Hindlimb muscle (tissue), 1 donor: ENCODE measurements at places on chromosomes 2 and 18.

GRCh38 chr2:179037807-179038206 lies 12.1 kb downstream of the CCDC141 start:
- DNase-seq, result no peak

DNA sequence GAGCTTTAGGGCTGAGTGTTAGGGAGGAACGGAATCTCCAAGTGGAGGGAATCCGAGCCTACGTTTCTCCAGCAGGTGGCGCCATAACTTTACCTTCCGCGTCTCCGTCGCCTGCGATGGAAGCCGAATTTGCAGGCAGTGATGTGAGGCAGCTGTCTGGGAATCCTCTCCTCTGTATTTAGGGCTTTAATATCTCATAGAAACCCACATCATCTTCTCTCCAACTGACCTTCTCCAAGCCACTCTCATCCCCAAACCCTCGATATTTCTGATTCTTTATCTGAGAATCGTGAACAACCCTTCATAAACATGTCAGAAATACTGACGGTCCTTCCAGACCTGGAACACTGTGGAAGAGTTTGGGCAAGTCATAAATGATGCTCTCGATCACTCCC lies 27.5 kb downstream of the SIX2 start:
- peak; percentile 86 for DNase-seq

GRCh38 chr2:127569666-127570065 lies 34.2 kb downstream of the MYO7B start:
- no peak for DNase-seq

DNA sequence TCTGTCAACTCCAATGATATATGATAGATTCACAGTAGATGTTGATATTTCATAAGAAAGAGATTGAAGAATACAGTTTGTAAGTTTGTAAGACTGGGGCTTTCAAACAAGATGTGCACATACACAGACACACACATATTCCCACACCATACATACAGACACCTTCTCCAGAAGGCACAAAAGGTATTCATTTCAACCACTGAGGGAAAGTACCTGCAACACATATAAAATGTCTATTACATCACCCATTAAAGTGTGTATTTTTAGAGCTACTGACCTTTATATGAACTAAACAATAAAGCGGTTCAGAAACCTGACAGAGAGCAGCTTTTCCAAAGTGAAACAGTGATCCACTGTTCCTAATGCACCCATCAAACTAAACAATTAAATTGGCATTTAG lies 53.3 kb downstream of the CCDC148 start:
- no peak for DNase-seq

- DNase-seq, result no peak
These were observed 136.6 kb downstream of the MTCL1 start for GRCh38 chr18:8841781-8842485.

DNA sequence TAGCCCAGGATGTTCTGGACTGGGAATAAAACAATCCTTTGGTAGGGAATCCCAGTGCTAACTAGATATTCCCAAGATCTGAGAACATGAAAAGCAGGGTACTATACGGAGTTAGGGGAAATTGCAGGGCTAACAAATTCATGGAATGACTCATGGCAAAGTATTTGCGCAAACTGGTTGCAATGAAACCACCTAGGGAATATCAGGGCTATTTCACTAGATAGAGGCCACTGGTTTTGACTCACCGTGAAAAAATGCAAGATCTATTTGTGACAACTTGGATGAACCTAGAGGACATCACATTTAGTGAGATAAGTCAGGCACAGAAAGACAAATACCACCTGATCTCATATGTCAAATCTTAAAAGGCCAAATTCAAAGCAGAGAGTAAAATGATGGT lies 233.3 kb downstream of the MBD2 start:
- DNase-seq, result no peak

DNA sequence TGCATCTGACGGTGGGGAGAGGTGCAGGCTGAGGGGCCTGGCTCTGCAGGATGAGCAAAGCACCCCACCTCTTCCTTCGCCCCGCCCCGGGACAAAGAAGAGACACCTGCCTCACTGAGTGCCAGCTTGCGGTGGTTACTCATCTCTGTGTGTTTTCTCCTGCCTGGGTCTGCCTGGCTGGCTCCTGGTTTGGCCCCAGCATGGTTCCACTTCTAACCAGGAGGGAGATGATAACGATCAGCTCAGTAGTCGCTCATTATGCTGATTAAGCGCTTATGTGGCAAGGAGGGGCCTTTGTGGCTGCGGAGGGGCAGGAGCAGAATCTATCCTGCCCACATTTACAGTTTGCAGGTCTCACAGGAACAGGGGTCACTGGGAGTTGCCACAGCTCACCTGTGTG lies 68.7 kb upstream of the EDAR start:
- DNase-seq, result no peak

DNA sequence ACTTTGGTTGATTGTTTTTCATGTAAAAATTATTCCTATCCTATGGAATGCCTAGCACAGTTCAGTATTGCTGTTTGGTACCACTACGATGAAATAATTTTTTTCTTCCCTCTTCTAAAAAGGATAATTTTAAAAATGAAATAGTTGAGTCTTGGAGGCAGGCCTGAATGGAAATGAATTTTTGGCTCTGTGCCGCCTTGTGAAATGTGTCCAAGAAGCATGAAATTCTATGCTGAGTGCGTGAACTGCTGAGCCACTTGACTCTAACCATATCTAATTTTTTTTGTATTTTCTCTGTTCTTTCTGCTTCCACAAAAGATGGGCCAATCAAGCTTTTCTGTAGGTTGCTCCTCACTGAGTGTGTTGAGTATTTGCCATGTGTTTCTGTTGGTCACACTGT lies 95.0 kb downstream of the PRPF40A start:
- peak; percentile 43 for DNase-seq

GRCh38 chr18:67144329-67144728 lies 372.2 kb downstream of the DSEL start:
- DNase-seq, result no peak

GRCh38 chr2:134226601-134227000 lies 27.3 kb upstream of the MGAT5 start:
- no peak for DNase-seq

- no peak for DNase-seq
These were observed 131.8 kb downstream of the NEDD4L start for GRCh38 chr18:58175786-58176176.

DNA sequence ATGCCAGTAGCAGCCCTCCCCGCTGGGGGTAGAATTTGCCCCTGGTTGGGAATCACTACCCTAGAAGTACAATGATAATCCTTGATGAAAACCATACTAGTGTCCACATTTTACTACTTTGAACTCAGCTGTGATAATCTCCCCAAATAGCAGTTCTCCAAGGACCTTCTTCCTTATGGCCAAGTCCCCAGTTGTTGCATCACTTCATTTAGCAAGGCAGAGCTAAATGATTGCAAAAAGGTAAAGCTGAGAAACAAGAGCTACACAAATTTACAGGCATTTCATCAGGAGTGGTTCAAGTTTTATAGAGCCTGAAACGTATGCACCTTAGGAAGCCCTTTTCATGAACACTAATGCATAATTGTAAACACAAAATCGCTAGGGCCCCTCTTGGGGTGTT lies 44.9 kb upstream of the REL start:
- DNase-seq, result no peak

GRCh38 chr2:239736358-239737143 lies 288.6 kb downstream of the NDUFA10 start:
- no peak for DNase-seq

DNA sequence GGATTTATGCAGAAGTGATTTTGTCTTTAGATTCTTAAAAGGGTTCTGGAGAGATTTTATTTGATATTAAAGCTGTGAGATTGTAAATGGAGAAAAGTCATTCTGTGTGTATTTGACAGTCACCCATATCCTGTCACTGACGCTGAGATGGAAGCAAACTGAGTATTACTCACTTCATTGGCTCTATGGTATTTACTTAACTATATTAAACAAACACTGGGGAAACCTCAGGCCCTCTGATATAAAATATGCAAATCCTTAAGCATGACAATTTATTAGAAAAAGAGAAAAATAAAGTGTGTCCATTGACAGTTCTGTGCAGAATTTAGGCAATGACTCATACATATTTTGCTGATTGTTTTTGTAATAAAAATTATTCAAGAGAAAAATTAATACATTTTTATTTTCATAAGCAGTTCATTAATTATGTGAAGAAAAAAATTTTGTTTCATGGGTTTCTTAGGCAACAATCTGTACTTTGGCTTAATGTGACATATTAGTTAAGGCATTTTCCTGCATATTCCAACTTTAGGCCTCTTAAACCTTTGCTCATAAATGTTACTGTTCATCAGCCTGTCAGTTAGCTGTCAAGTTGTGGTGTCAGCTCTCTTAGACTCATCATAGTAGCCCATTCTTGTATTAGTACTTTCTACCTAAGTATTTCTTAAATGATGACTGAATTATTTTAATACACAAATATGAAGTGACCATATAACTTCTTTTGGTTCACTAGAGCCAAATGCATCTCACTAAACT lies 99.9 kb downstream of the PARD3B start:
- DNase-seq, result no peak
